ENCODE measurements at places on chromosomes 16 and 17.

- DNase-seq, result no peak
These were observed 15.9 kb downstream of the HAPSTR1 start for GRCh38 chr16:9107025-9107970.

GRCh38 chr17:39845052-39845846 lies 18.9 kb downstream of the IKZF3 start:
- no peak for DNase-seq

DNA sequence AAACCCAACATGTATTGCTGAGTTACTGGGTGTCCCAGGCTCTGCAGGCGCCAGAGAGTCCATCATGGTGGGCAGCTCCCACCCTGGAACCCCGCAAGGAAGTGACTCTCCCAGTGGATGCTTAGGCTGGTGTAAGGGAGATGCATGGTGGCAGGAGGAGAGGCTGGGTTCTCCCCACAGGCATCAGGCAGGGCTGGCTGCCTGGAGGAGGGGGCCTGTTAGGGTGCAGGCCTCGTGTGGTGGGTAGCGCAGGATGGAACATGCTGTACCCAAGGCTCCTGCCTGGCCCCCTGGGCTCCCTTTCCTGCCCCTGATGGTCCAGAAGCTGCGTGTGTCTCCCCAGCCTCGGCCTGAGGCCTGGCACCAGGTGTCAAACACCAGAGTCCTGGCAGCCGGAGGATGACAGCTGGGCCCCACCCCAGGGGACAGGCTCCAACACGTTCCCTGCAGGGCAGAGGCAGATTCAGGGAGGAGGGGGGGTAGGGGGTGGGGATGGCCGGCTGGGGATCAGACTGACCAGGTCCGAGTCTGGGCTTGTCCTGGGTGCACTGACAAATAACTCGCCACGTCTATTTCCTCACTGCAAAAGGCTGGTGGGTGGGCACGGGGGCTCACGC lies 40.2 kb upstream of the CIBAR2 start:
- DNase-seq, result no peak

DNA sequence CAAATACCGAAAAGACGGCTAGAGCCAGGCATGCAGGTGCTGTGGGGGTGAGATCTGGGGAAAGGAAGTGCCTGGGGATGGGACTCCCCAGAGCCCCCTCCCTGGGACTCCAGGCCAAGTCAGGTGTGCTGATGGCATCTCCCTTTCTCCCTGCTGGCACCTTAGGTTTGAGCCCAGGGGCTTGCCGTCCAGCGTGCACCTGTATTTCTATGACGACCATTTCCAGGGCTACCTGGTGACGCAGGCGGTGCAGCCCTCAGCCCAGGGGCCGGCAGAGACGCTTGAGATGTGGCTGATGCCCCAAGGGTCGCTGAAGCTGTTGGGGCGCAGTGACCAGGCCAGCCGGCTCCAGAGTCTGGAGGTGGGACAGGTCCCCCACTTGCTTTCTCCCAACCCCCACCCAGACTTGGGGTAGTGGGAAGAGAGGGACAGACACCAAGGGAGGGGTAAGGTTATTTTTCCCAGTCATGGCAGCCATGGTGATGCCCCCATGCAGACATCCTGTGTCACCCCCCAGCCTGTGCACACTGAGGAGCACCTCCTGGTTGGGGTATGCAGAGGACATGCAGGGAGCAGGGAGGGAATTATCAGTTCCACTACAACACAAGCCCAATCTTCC lies 11.1 kb downstream of the XYLT2 start:
- DNase-seq, result no peak

DNA sequence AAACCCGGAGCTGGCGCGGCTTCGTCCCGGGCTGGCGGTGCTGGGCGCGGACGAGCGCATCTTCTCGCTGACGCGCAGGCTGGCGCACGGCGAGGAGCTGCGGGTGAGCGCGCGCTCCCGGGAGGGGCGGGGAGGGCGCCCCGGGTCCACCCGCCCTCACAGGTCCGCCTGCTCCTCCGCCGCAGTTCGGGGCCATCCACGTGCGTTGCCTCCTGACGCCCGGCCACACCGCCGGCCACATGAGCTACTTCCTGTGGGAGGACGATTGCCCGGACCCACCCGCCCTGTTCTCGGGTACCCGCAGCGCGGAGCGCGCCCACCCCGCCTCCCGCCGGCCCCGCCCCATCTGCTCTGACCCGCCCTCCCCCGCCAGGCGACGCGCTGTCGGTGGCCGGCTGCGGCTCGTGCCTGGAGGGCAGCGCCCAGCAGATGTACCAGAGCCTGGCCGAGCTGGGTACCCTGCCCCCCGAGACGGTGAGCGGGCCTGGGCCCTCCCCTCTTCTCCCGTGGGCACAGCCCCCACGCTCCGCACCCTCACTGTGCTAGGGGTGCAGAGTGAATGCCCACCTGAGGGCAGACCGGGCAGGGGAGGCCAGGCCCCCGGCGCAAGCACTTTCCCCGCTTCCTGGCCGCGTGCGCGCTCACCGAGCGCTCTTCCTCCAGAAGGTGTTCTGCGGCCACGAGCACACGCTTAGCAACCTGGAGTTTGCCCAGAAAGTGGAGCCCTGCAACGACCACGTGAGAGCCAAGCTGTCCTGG lies 1.4 kb downstream of the HAGHL start:
- DNase-seq, result peak; percentile 74

GRCh38 chr17:1914661-1915083 lies 84.9 kb downstream of the RPA1 start:
- DNase-seq, result no peak

GRCh38 chr16:69241926-69242325 lies 55.0 kb downstream of the SNTB2 start:
- DNase-seq, result no peak

DNA sequence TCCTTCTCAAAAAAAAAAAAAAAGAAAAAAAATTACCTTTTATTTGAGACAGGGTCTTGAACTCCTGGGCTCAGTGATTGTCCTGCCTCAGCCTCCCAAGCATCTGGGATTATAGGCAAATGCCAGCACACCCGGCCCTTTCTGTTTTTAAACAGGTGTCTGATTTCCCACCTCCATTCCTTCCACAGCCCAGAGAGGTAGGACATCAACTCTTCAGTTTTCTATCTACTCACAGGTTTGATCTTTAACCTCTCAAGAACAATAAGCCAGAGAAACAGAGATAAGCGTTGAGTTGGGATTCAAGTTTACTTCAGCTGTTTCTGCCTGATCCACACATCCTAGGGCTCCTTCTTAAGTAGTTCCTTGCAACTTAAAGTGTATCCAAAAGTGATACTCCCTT lies 41.5 kb upstream of the TEX2 start:
- no peak for DNase-seq

DNA sequence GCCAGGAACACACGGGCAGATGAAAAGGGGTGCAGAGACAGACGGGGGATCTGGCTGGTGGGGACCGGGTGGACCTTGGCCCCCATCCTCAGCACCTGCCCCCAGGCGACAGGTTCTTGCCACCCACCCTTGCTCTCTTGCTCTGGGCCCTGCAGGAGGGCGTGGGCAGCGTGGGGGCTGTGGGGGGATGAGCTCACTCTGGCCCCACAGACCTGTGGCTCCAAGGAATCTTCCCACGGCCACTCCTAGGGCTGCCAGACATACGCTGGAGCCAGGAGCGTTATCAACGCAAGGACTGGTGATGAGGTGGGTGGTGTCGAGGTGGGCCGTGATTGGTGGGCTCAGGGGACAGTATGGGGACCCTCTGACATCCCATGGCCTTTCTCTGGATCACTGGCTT lies 6.3 kb downstream of the CTRB1 start:
- DNase-seq, result no peak

GRCh38 chr16:88084881-88085280 lies 133.6 kb downstream of the BANP start:
- no peak for DNase-seq

DNA sequence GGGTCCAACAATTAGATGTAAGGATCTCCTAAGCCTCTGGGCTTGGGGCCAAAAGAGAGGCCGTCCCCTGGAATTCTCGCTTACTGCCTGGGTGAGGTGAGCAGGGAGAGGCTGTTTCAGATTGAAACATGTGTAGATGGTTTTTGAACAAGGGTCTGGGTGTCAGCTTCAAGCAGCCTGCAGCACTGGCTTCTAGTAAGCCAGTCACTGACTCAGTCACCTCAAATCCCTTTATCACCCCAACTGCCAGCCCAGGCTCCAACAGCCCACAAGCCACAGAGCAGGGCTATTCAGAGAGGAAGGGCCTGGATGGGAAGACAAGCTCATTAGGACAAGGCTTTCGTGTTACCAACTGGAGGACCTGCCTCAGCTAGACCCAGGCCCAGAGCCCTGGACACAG lies 180.2 kb downstream of the CCT6B start:
- DNase-seq, result no peak

- DNase-seq, result no peak
These were observed 104.5 kb upstream of the SEC14L1 start for GRCh38 chr17:77036136-77036840.

DNA sequence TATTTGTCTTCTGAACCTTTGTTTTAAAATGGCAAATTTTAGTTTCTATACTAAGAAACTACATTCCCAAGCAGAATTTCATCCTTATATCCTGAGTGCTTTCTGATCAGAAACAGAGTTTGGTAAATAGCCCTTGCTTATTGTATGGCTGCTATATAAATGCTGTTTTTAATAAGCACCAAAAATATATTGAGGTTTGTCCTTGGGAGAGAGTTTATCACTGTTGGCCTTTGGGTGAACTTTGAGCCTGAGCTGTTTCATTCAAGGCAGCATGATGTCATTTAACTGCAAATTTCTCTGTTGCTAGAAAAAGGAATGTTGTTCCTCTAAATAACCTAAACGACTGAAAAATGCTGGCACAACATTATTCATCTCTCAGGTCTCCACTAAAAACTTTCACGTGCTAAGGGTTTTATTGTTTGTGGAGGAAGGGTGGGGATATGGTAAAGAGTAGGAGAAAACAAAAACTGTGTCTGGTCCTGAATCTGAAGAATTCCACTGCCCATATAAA lies 334.3 kb upstream of the TBX2 start:
- no peak for DNase-seq

GRCh38 chr16:81357711-81358260 lies 43.0 kb downstream of the GAN start:
- no peak for DNase-seq

- peak; percentile 90 for DNase-seq
These were observed 964 bp upstream of the FAAP100 start for GRCh38 chr17:81553018-81553615.

DNA sequence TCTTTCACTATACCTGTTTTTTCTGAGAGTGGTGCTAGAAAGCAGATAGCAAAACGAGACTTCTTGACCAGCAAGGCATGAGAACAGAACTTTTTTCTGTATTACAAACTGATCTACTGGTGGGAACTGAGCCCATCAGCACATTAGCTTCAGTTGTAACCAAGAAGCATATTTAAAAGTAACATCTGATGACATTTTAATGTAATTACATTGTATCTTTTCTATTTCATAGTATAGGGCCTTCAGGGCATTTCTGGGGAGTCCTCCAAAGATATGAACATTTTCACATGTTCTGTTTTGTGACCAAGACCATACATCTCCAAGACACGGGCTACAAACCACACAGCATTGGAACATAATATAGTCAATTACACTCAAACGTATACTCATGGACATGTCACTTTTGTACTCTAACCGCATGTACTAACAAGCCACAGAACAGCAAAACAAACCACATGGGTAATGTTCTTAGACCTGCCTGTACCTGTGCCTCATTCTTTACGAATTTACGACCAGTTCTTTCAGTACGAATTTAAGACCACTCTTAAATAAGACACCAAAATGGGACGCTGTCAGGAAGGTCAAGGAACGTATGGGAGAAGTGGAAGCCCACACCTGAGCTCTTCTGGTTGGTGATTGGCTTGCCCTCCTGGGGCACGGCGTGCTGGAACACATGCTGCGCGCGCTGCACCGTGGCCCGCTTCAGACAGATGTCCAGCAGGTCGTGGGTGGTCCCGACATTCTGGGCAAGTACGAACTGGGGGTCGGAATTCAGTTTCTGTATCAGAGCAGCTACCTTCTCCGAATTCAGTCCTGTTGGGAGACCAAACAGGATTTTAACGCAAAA lies 825 bp downstream of the BLMH start:
- peak; percentile 55 for DNase-seq

DNA sequence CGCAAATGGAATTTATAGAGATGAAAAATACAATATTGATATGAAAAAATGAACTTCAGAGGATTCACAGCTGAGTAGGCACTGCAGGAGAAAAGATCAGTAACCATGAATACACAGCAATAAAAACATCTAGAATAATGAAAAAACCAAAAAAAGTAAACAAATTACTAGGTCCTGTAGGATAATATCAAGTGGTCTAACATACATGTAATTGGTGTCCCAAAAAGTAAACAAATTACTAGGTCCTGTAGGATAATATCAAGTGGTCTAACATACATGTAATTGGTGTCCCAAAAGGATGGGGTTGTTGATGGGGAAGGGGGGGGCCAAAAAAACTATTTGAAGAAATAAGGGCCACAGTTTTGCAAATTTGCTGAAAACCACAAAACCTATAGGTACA lies 43.4 kb downstream of the ZNF18 start:
- DNase-seq, result no peak

- DNase-seq, result no peak
These were observed 13.5 kb downstream of the TRIM37 start for GRCh38 chr17:59093145-59093701.

- DNase-seq, result no peak
These were observed 607.2 kb downstream of the MAF start for GRCh38 chr16:78993346-78993745.

DNA sequence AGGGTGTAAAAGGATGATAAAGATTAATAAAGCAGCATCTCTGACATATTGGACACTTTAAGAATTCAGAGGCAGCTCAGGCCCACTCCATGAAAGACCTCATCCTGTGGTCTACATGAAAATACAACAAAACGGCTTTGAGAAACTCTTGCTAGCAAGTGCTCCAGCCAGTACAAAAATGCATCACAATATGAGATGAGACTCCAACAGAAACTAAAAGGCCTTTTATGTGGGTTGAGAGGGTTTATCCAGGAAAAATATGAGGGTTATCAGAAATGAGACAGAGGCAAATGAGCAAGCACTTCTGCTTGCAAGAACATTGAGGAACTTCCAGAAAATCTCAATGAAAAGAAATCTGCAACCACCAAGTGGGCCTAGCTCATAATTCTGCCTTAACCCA lies 65.7 kb downstream of the LITAF start:
- DNase-seq, result no peak

- DNase-seq, result no peak
These were observed 699 bp downstream of the MPRIP start for GRCh38 chr17:17042851-17043460.

DNA sequence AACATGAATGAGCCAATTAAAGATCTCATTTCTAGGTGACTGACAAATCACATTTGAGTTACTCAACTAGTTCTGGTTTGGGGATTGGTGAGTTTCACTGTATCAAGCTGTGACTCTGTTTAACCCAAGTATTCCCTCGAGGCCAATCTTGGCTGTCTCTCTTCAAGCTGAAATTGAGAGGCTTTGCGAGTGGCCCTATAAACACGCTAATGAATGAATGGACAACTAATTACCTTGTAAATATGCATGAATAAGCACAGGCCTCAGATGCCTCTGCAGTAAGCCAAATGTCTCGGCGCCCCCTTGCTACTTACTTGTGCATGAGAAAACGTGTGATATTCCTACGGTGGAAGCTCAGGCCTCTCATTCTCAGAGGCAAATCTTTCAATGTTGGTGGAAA lies 450.3 kb upstream of the PSMD7 start:
- no peak for DNase-seq

- no peak for DNase-seq
These were observed 38.0 kb upstream of the MNT start for GRCh38 chr17:2438823-2439222.
